ENCODE measurements at places on chromosomes 6 and 20.
A peak's percentile ranks its signal among the peaks of the same experiment; 100 is the strongest.

- no peak for DNase-seq
Measured at GRCh38 chr6:169046021-169046420, 207.6 kb downstream of the THBS2 start.

DNA sequence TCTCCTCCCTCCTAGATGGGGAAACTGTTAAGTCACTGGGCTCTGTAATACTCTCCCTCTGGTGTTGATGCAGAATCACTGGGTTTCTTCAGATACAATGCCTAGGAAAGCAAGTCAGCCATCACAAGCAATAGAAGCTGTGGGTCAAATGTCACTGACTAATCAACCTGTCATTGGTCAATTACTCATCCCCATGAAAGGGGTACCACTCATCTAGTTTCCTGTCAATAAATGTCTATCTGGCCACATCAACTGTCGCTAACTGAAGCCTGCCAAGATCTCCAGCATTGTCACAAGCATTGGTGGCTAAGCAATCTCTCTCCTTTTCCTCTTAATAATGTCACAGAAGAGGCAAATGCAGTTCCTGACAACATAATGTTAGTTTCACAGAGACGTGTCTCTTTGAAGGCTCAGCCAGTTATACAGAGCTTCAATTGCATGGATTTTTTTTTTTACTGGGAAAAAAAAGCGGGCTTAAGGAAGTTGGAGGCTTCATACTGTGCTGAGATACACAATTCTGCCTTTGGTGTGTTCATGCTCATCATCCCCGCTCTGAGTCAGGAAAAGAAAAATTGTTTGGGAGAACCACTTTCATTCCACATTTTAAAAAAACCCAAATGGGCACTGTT is 355.9 kb downstream of the BTBD9 start:
- DNase-seq = no peak

DNA sequence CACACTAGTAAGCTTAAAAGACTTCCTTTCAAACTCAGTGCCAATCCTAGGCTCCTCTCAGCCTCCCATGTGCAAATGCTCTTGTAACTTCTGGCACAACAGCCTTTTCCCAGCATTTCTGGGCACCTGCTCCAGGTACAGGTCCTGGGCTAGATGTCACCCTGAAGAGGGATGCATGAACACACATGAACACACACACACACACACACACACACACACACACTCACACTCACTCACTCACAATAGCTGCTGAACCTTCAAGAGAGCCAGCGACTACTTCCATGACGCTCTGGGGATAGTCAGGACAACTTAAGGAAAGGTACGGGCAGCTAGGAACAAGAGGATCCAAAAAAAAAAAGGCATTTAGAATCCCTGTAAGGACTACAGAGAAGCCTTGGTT is 122.8 kb downstream of the INSM1 start:
- no peak for DNase-seq

DNA sequence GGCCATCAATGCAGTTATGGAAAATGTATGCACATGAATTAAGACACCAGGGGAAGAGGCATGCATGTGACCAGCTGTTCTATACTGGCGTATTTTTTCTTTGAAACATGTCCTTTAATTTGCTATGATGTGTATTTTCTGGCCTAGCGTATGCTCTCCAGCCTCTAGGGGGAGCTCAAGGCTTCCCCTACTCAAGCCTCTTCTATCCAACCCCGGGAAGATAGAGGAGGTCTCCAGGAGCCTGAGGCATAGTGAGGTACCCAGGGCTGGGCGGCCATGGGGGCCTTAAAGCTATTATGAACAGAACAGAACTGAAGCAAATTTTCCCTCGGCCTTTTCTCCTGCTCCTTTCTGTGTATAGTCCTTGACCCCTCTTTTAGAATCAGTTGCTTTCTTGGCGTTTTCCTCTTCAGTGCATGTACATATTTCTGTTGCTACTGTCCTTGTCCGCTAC is 528.9 kb downstream of the MAFB start:
- peak; percentile 5 for DNase-seq

- DNase-seq = no peak
Measured at GRCh38 chr6:25958700-25959162, 3.9 kb upstream of the TRIM38 start.

DNA sequence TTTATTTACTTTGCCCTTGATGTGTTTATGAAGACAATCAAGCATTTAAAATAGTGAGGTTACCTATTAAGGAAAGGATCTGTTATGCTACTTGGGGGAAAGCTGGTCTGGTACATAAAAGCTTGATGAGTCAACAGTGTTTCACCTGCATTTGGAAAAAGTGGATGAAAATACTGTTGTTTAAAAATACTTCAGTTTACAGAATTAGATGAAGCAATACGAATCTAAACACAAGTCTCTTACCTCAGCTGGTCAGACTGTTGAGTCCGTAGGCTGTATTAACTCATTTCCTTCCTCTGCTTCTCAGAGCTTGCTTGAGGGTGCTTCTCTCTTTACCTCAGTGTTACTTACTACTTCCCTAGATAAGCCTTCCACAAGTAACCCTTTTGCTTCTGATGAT is 36.1 kb downstream of the NKX2-4 start:
- no peak for DNase-seq

DNA sequence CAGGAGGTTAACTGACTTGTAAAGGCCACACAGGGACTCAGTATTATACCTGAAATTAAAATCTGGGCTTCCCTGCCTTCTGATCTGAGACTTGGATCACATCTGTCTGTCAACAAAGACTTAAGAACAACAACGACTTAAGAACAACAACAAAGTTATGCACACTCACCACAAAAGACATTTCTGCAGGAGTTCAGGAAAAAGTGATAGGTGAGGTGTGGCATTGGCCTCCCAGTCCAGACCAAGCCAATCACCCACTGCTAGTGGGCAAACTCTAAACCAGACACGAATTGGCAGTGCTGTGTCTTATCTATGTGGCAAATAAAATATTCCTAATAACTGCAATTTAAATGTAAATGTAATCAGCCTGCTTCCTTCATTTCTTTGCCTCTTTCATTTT is 61.3 kb downstream of the PRDM1 start:
- DNase-seq = no peak

DNA sequence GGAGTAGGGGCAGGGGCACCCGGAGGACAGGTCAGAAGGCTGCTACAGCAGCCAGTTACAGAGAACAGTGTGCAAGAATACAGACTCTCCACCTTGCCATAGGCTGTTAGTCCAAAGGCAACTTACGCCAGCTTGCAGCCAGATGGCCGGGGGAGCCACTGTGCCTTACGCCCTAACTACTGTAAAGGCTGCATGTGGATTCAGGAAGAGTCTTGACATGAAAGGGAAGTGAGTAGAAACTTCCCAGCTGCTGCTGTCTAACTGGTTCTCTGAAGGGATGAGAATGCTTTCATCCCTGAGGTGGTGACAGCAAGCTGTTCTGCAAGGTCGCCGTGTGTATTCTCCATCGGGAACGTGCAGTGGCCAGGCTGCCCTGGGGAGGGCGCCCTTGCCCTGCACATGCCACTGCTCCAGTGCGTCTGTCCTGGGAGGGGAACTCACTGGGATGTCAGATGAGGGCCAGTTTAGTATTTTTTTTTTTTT is 46.1 kb downstream of the LYRM4 start:
- no peak for DNase-seq

DNA sequence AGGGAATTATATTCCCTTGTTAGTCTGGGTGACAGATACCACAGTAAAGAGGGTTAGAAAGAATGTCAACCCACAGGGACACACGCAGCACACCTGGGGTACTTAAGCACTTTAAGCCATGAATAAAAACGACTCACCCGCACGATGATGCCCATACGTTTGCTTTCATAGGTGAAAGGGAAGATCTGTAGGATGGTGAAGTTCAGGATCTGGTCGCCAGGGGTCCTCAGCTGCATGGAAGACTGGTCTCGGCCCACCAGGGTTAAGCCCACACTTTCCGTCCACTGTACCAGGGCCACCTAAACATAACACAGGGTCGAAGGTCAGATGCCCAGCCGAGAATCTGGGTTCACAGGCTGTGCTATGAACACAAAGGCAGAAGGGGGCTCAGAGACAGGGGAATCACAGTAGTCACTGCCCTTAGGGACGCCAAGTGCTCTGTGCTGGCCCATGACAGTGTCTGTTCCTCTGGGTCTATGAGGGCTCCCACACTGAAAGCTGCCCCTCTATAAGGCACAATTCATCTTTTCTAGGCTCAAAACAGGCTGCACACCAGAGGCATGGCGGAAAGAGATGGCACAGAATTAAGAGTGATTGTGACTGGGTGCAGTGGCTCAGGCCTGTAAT is 96.8 kb upstream of the NFATC2 start:
- DNase-seq = peak; percentile 66

DNA sequence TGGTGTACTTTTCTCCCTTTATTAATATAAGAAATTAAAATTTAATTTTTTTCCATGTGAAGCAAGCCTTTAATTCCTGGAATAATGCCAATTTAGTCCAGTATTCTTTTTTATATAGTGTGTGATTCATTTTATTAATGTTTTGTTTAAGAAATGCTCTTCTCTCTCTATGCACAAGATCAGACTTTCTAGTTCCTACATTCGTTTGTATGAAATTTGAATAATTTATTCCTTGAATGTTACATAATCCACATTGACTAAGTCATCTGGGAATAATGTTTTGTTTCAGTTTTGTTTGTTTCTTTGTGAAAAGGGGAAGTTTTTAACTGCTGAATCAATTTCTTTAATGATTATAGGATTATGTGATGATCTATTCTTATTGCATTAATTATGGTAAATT is 181.4 kb upstream of the ID4 start:
- no peak for DNase-seq

- DNase-seq = no peak
Measured at GRCh38 chr6:21823371-21823770, 229.8 kb downstream of the SOX4 start.

GRCh38 chr20:2469991-2470422 is 582 bp downstream of the SNRPB start:
- peak; percentile 43 for DNase-seq

GRCh38 chr6:75691012-75691411 is 58.0 kb upstream of the MYO6 start:
- DNase-seq = no peak

DNA sequence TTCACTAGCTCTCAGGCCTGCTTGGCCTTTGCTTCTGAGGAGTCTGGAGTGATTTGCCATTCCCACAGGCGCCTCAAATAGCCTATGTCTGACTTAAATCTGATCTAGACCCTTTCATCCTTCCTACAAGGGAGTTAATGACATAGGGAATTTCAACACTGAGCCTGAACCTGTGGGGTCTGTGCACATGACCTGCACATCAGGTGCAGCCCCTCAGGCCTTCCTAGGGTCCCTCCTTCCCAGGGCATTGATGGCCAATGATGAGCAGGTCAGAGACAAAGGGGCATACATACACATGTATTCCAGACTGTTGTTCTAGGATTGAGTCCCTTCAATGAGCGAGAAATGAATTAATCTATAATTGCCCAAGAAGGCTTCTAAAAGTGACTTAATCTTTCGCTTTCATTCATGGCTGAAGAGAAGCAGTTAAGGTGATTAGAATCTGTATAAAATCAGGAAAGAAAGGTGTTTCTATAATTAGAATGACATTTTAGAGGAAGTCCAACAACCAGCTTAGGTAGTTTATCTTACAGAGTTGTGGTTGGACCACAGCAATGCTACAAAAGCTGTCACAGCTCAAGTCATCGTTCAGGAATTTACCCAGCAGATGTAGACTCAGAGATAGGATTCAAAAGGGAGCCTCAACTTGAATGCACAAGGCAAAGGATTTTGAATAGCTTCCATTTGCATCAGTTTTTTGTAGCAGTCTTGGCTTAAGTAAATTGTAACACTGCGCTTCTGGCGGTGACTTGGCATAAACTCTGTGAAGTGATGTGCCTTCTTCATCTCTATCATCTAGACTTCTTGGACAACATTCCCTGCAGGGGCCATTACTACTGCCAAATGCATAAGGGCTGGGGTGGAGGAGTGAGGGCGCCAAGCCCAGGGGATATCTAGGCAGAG is 27.0 kb upstream of the TBC1D7 start:
- no peak for DNase-seq

- DNase-seq = no peak
Measured at GRCh38 chr20:46043556-46043955, 14.5 kb downstream of the SLC12A5 start.

DNA sequence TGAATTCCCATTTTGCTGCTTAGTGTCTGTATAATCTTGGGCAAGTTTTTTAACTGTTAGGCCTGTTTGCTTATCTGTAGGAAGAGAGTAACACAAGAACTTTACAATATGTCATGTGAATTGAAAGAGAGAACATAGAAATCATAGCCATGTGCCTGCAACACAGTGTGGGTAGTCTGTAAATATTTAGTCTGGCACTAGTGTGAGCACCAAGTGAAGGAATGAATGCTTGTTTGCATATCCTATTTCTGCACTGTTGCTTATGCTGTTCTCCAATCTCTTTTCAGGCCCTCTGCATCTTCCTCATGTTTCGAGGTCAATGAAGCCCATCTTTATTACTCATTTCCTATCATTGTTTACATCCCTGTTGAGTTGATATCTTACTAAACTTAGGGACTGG is 49.2 kb downstream of the CBFA2T2 start:
- DNase-seq = no peak

- no peak for DNase-seq
Measured at GRCh38 chr6:3449750-3450305, 7.0 kb downstream of the SLC22A23 start.

DNA sequence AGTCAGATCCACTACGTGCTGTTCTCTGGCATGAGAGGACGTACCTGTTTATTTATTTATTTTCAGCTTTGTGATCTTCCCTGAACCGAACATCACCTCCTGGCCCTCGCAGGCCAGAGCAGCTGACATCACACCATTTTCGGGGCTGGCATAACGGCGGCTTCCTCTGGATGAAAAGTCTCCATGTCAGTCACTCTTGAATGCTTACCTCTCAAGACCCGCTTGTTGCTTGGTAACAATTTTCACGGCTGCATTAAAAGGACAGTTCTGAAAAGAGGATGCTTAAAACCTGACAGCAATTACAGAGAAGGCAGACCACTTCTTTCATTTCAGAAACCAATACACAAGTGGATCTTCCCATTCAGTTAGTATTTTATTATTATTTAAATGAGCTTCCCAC is 159.8 kb upstream of the CDH4 start:
- DNase-seq = no peak

- peak; percentile 55 for DNase-seq
Measured at GRCh38 chr6:27505209-27506027, 32.5 kb upstream of the ZNF184 start.

DNA sequence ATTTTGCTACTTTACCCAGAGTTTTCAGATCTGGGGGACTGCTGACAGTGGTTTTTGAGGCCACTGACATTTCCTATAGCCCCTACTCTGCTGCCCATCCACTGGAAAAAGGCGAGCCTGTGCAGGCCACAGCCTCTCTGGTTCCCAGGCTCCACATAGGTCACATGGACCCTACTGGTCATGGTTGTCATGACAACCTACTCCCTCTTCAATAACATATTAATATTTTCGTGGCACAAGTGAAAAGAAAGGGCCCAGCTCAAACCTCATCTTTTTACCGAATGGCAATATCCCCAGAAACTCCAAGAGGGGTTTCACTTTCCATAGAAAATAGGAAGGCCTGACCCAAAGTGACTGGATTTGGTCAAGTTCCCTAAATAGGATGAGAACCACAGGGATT is 11.0 kb upstream of the FOXO3 start:
- DNase-seq = no peak

DNA sequence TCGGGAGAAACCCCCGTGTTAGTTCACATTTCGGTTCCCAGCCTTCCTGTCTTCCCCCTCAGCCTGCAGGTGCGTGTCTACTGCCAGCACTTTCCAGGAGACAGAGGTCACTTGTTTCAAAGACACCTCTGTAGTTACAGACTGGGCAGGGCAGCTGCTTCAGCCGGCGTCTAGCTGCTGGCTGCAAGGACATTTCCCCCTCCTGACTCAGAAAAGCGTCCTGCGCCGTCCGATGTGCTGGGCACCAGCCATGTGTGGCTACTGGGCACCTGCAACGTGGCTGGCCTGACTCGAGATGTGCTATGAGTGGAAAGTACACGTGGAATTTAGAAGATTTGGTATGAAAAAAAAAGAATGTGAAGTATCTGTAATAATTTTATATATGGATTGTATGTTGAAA is 37.6 kb downstream of the RRBP1 start:
- DNase-seq = no peak

All from stimulated activated CD4-positive, alpha-beta T cell treated with anti-CD3 and anti-CD28 coated beads, Interleukin-4, amount 100 ng/mL, for 48 hours (primary cell).